ENCODE measurements at places on chromosomes 7 and 10. TPM values are rescaled to one million over a fixed set of nuclear protein-coding genes. Genes with fewer than 3 reads are reported as not detected.

DNA sequence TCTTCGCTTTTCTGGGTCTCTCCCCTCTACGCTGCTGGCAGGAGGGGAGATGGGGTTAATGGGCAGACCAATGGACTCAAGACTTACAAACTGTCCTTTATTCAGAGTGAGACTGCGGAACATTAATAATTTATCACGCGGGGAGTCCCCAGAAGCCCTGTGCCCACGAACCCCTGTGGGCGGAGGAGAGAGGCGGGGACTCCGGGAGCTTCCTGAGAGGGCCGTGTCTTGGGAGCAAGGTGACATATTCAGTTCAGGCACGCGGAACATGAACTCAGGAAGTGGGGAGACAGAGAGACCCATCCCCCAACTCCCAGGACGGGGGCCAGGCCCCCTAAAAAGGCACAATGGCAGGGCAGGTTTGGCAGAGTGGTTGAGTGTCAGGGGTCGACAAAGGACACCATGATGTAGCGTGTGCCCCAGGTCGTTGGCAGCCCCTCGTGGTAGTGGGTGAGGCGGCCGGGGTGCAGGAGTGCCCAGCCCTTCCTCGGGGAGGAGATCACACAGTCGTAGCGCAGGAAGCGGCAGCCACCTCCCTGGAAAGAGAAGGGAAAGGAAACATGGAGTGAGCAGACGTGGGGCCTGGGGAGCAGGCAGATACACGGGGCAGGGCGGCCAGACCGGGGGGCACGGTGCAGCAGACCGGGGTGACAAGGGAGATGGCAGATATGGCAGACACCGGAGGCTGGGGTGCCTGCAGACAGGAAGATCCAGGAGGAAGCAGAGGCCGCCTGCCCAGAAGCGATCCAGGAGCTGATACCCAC lies 5.2 kb upstream of the MOGAT3 start:
- no peaks in the 10 kb centered on the region for H3K36me3 ChIP-seq
- H3K4me1 ChIP-seq: peaks cover 6% of the 10 kb centered on the region
- no peak overlapping the region for H3K27ac ChIP-seq
- no peaks in the 10 kb centered on the region for H3K27me3 ChIP-seq

- no peak overlapping the region for H3K27ac ChIP-seq
- H3K27me3 ChIP-seq: no peaks in the 10 kb centered on the region
- H3K36me3 ChIP-seq: no peaks in the 10 kb centered on the region
- no peak overlapping the region for H3K4me3 ChIP-seq
These were observed 292.4 kb upstream of the KLF14 start for GRCh38 chr7:131026297-131027000.

DNA sequence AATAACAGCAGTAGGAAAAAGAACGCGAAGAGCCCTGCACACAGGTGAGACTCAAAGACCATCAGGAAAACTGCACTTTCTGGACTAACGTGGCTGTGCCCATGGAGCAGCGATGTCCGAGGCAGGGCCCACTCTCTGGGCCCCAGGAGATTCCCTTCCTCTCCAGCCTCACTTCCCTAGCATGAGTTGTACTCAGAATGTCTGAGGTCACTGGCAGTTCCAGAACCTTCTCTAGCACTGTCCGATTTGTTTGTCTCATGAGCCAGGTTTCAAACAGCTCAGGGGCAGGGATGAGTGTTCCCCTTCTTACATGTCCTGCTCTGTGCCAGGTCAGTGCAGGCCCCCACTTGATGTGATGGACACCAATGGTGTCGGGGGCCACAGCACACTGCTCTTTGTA lies 484.2 kb downstream of the PTPRN2 start:
- H3K4me3 ChIP-seq: no peak overlapping the region
- H3K36me3 ChIP-seq: no peaks in the 10 kb centered on the region
- no peak for DNase-seq
- no peaks in the 10 kb centered on the region for H3K27me3 ChIP-seq
- no peak overlapping the region for H3K27ac ChIP-seq
- no peaks in the 10 kb centered on the region for H3K4me1 ChIP-seq

DNA sequence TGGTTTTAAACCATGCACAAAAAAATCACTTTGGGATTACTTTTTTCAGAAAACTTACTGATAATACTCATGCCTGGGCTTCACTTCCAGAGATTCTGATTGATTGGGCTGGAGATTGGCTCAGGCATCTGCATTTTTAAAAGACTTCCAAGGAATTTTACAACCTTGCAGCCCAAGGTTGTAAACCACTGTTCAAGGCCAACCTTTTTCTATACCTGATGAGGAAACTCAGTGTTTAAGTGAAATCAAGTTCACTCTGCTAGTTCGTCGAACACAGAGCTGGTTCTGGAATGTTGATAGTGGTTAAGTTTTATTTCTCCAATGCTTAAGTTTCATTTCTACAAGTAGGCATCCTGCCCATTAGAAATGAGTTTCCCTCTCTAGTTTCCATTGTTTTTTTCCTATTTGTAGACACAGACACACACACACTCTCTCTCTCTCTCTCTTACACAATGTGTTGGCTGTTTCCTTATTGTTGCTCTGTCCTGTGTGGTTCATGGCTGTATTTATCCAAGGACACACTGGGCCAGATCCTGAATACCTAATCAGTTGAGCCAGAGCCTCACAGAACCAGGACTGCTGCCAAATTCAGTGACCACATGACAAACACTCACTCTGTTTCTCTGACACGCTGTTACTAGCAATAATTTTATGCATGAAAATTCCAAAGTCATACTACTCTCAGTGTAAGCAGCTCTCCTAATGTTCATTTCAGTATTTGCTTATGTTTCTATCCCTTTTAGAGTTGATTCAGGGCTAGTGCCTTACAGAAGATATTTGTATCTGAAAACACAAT lies 3.7 kb upstream of the IFIT1B start:
- H3K4me3 ChIP-seq: no peak overlapping the region
- DNase-seq: peak; percentile 95
- peak overlapping the region; percentile 64 for H3K27ac ChIP-seq
- H3K4me1 ChIP-seq: peaks cover 17% of the 10 kb centered on the region
- H3K36me3 ChIP-seq: no peaks in the 10 kb centered on the region

- H3K4me1 ChIP-seq: no peaks in the 10 kb centered on the region
- no peaks in the 10 kb centered on the region for H3K27me3 ChIP-seq
- no peak overlapping the region for H3K4me3 ChIP-seq
- no peaks in the 10 kb centered on the region for H3K36me3 ChIP-seq
- no peak overlapping the region for H3K27ac ChIP-seq
These were observed 26.4 kb downstream of the RNF133 start for GRCh38 chr7:122672536-122672935.

The AKR1D1 gene
- total RNA-seq: 1.3 TPM

DNA sequence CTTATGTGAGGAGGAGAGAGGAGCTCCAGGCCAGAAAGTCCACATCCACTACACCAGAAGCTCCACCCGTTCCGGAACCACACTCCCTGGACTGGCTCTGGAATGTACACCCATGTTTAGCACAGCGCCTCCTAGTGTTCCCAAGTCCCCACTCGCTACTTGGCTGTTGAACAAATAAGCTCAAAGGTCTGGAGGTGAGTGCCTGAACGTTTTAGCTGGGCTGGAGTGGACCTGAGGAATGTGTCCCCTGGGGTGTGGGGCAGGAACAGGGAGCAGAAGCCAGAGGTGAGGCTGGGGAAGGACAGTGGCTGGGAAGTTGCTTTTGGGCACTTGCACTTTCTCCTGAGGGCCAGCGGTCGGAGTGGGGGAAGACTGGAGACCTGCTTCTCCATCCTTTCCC lies 164.1 kb upstream of the CDCA7L start:
- no peak overlapping the region for H3K27ac ChIP-seq
- no peak overlapping the region for H3K4me3 ChIP-seq
- no peaks in the 10 kb centered on the region for H3K27me3 ChIP-seq
- no peaks in the 10 kb centered on the region for H3K36me3 ChIP-seq
- peak; percentile 55 for DNase-seq

The MOGAT3 gene
- not detected for total RNA-seq

The MRC1 gene
- 17.3 TPM for total RNA-seq

The TECTB gene
- total RNA-seq: not detected

GRCh38 chr7:24336461-24336860 lies 52.5 kb downstream of the NPY start:
- H3K4me3 ChIP-seq: no peak overlapping the region
- no peaks in the 10 kb centered on the region for H3K36me3 ChIP-seq
- DNase-seq: no peak
- H3K27me3 ChIP-seq: no peaks in the 10 kb centered on the region
- no peak overlapping the region for H3K27ac ChIP-seq
- H3K4me1 ChIP-seq: no peaks in the 10 kb centered on the region

The SVOPL gene
- 1.7 TPM for total RNA-seq

GRCh38 chr10:8138471-8138870 lies 84.0 kb downstream of the GATA3 start:
- no peak overlapping the region for H3K4me3 ChIP-seq
- no peak overlapping the region for H3K27ac ChIP-seq
- H3K4me1 ChIP-seq: no peaks in the 10 kb centered on the region
- DNase-seq: no peak
- H3K27me3 ChIP-seq: no peaks in the 10 kb centered on the region
- no peaks in the 10 kb centered on the region for H3K36me3 ChIP-seq

The ANK3 gene
- total RNA-seq: 39.9 TPM

- no peaks in the 10 kb centered on the region for H3K4me1 ChIP-seq
- H3K27ac ChIP-seq: no peak overlapping the region
- H3K4me3 ChIP-seq: no peak overlapping the region
- H3K36me3 ChIP-seq: no peaks in the 10 kb centered on the region
- no peak for DNase-seq
These were observed 15.9 kb upstream of the TBXAS1 start for GRCh38 chr7:139813151-139813550.

GRCh38 chr7:1136841-1137516 lies 23.0 kb downstream of the ZFAND2A start:
- H3K4me3 ChIP-seq: peak overlapping the region; percentile 81
- H3K4me1 ChIP-seq: peaks cover 8% of the 10 kb centered on the region
- H3K27me3 ChIP-seq: no peaks in the 10 kb centered on the region

GRCh38 chr10:87945984-87946383 lies 82.6 kb downstream of the PTEN start:
- H3K4me3 ChIP-seq: no peak overlapping the region
- no peaks in the 10 kb centered on the region for H3K27me3 ChIP-seq
- no peaks in the 10 kb centered on the region for H3K36me3 ChIP-seq
- no peaks in the 10 kb centered on the region for H3K4me1 ChIP-seq

DNA sequence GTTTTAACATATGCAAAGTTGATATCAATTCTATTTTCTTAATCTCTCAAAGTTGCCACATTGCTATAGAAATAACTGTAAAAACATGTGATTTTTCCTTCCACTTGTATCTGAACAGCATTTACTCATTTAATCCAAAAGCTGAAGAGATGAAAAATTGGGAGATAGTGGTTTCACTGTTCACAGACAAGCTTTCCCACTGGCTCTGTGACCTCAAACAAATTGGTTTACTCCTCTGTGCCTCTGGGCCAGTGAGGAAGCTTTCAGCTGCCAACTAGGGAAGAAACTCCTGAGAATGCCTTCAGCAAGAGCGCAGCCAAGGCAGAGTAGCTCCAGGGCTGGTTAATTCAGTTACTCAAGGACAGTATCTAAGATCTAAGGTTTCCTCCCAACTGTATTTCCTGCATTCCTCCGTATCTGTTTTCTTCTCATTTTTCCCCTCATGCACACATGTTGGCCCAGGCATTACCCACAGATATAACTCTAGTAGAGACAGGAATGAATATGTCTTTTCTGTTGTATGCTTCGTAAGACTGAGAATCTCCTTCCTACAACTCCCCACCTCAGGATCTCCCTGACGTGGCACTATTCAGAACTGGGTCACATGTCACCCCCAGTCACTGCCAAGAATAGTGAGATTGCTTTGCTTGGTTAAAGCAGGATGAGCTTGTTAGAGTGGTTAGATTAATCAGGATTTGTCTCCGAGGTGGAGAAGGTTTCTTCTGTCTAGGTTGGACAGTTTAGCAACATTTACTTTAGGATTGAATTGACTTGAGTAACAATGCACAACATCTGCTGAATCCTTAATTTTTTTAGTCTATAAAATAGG lies 315.7 kb downstream of the NRG3 start:
- H3K4me1 ChIP-seq: no peaks in the 10 kb centered on the region
- no peak overlapping the region for H3K27ac ChIP-seq
- no peak for DNase-seq
- no peaks in the 10 kb centered on the region for H3K36me3 ChIP-seq

The SRRT gene
- total RNA-seq: 255 TPM

The ITGB8 gene
- 111 TPM for total RNA-seq

GRCh38 chr7:39631736-39632308 lies 8.4 kb downstream of the RALA start:
- H3K4me3 ChIP-seq: no peak overlapping the region
- H3K27ac ChIP-seq: no peak overlapping the region
- DNase-seq: no peak

DNA sequence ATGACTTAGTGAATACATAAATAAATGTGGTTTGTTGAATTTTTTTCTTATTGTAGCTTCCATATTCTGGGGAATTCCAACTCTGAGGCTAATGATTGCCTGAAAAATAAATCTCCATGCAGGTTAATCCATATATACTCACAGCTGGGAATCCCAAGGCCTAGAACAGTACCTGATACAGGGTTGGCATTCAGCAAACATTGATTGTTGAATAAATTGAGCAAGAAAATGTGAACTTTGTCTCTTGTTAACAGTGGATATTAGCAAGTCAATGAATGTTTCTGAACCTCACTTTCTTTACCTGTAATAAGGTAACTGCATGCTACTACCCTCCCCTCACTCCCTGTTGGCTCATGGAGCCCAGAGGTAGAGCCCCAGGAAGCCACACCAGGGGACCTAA lies 253.6 kb upstream of the AOAH start:
- H3K4me3 ChIP-seq: no peak overlapping the region
- H3K27me3 ChIP-seq: no peaks in the 10 kb centered on the region
- DNase-seq: no peak
- no peaks in the 10 kb centered on the region for H3K36me3 ChIP-seq
- no peak overlapping the region for H3K27ac ChIP-seq
- no peaks in the 10 kb centered on the region for H3K4me1 ChIP-seq

DNA sequence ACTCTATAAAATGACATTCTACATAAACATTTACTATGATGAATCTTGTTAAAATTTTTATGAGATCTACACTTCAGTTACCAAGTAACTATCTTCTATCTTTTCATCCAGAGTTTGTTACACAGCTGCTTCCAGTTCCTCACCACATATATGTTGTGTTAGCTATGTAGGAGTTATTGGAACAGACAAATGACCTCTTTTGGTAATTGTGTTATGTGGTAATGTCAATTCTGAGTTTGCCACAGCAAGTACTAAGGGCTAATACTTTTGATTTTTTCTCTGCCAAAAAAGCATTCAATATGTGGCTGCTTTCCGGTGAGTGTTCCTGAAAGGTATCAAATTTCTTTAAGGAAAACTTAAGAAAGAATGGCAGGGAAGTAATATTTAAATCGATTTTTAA lies 573.9 kb upstream of the PCDH15 start:
- DNase-seq: no peak
- no peak overlapping the region for H3K4me3 ChIP-seq
- H3K36me3 ChIP-seq: no peaks in the 10 kb centered on the region
- no peaks in the 10 kb centered on the region for H3K27me3 ChIP-seq
- no peak overlapping the region for H3K27ac ChIP-seq

The RSPH10B gene
- 19.0 TPM for total RNA-seq

The CPA2 gene
- total RNA-seq: 2.4 TPM

The TLL2 gene
- total RNA-seq: 0.39 TPM

- no peak overlapping the region for H3K27ac ChIP-seq
- H3K4me3 ChIP-seq: no peak overlapping the region
- no peaks in the 10 kb centered on the region for H3K4me1 ChIP-seq
- no peaks in the 10 kb centered on the region for H3K27me3 ChIP-seq
These were observed 46.6 kb downstream of the RSU1 start for GRCh38 chr10:16770670-16771069.

The OIT3 gene
- 0.68 TPM for total RNA-seq

GRCh38 chr7:88401009-88401623 lies 94.4 kb upstream of the STEAP4 start:
- no peak for DNase-seq
- H3K4me1 ChIP-seq: no peaks in the 10 kb centered on the region
- no peak overlapping the region for H3K4me3 ChIP-seq
- H3K27ac ChIP-seq: no peak overlapping the region
- H3K27me3 ChIP-seq: no peaks in the 10 kb centered on the region
- no peaks in the 10 kb centered on the region for H3K36me3 ChIP-seq
